Airway epithelial cell (primary cell): ENCODE measurements at places on chromosomes 7 and 10. TPM values are rescaled to one million over a fixed set of nuclear protein-coding genes. Genes with fewer than 3 reads are reported as not detected.

PIP gene
- not detected in 2 replicates for total RNA-seq

CFAP69 gene
- total RNA-seq, result 0.28 and 0.49 TPM in 2 replicates

CHCHD2 gene
- total RNA-seq, result 599 and 665 TPM in 2 replicates

EGFR gene
- 150 and 214 TPM in 2 replicates for total RNA-seq

CTTNBP2 gene
- 1.0 and 2.5 TPM in 2 replicates for total RNA-seq

SEMA3C gene
- 107 and 149 TPM in 2 replicates for total RNA-seq

ZNF487 gene
- 0.74 and 2.7 TPM in 2 replicates for total RNA-seq

LLCFC1 gene
- total RNA-seq, result not detected in 2 replicates

STARD3NL gene
- total RNA-seq, result 35.3 and 38.3 TPM in 2 replicates

CYP26A1 gene
- total RNA-seq, result not detected in 2 replicates

LRGUK gene
- not detected in 2 replicates for total RNA-seq

MYOZ1 gene
- not detected in 2 replicates for total RNA-seq

PPP1R3C gene
- total RNA-seq, result 4.4 and 6.7 TPM in 2 replicates

ABCB4 gene
- total RNA-seq, result not detected in 2 replicates
